ENCODE measurements at places on chromosomes 2 and 18. TPM values are rescaled to one million over a fixed set of nuclear protein-coding genes. Genes with fewer than 3 reads are reported as not detected.

The GALNT14 gene
- polyA plus RNA-seq = 1.2 TPM

The B4GALT6 gene
- polyA plus RNA-seq = 1.2 TPM

The BAZ2B gene
- polyA plus RNA-seq = 9.0 TPM

The VIL1 gene
- 170 TPM for polyA plus RNA-seq

The KLHL14 gene
- 2.9 TPM for polyA plus RNA-seq

The CD28 gene
- polyA plus RNA-seq = 2.5 TPM

The EN1 gene
- not detected for polyA plus RNA-seq

The MC4R gene
- not detected for polyA plus RNA-seq

The MDH1B gene
- polyA plus RNA-seq = not detected

The VAMP5 gene
- 51.8 TPM for polyA plus RNA-seq
